ENCODE measurements at places on chromosomes 2 and 18. TPM values are rescaled to one million over a fixed set of nuclear protein-coding genes. Genes with fewer than 3 reads are reported as not detected.

GRCh38 chr2:23658466-23658942 lies 268.4 kb downstream of the ATAD2B start:
- no peak for DNase-seq

GRCh38 chr2:139924070-139924469 lies 1143.9 kb upstream of the NXPH2 start:
- DNase-seq: no peak

DNA sequence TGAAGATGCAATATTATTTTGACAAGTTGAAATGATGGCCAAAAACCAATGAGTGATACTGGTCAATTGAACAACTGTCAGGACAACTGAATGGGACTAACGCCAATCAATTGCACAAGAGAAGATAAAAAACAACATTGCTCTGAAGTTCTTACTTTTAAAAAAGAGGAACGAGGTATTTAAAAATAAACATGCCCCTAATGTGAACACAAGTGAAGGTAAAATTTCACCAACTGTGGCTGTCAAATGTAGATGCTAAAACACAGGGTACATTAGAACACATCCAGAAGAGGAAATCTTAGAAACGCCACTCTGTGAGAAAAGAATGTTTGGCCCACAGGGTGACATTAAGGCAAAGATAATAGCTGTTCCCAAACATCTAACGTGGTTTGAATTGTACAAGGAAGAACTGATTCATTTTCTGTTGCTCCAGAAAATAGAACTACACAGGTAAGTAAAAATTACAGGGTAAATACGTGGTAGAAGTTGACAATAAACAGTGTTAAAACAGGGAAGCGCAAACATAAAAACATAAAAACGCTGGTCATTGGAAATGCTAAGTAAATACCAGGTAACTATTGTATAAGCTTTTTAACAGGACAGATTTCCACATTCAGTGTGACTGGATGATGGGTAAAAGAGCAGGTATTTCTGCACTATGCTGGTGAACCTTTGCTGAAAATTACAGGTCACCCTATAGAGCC lies 20.3 kb downstream of the LONRF2 start:
- no peak for DNase-seq

DNA sequence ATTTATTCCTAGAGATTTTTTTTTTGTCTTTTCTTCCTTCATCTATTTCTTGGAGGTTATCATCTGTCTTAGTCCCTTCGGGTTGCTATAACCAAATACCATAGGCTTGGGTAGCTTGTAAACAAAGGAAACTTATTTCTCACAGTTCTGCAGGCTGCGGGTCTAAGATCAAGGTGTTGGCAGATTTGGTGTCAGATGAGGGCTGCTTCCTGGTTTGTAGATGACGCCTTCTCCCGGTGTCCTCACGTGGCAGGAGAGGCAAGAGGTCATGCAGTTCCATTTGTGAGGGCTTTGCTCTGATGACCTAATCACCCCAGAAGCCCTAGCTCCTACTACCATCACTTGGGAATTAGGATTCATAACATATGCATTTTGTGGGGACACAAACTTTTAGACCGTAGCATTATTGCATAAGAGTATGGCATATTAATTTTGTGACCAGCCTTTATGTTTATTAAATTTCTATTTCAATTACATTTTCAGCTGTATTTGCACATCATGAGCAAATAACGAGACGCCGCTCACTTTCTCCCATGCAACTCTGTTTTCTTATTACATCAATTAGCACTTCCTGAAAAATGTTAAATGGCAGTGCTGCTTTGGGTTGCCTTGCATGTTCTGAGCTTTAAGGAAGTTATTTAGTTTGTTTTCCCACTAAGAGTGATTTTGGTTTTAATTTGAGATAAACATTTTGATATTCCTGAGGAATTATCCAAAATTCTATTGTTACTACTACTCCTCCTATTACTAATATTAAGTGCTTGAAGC lies 246.4 kb upstream of the HDAC4 start:
- DNase-seq: no peak

Gene SGPP2
- total RNA-seq: 11.2 TPM

DNA sequence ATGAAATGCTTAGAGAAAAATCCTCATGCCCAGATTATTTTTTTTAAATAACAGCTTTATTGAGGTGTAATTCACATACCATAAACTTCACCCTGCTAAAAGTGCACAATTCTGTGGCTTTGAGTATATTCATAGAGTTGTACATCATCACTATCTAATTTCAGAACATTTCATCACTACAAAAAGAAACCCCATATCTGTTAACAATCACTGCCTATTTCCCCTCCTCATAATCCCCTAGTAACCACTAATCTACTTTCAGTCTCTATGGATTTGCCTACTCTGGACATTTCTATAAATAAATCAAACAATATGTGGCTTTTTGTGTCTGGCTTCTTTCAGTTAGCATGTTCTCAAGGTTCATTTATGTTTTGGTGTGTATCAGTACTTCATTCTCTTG lies 51.4 kb downstream of the OSBPL1A start:
- no peak for DNase-seq

Gene RANBP2
- total RNA-seq: 78.4 TPM

Gene ANO7
- 0.79 TPM for total RNA-seq

DNA sequence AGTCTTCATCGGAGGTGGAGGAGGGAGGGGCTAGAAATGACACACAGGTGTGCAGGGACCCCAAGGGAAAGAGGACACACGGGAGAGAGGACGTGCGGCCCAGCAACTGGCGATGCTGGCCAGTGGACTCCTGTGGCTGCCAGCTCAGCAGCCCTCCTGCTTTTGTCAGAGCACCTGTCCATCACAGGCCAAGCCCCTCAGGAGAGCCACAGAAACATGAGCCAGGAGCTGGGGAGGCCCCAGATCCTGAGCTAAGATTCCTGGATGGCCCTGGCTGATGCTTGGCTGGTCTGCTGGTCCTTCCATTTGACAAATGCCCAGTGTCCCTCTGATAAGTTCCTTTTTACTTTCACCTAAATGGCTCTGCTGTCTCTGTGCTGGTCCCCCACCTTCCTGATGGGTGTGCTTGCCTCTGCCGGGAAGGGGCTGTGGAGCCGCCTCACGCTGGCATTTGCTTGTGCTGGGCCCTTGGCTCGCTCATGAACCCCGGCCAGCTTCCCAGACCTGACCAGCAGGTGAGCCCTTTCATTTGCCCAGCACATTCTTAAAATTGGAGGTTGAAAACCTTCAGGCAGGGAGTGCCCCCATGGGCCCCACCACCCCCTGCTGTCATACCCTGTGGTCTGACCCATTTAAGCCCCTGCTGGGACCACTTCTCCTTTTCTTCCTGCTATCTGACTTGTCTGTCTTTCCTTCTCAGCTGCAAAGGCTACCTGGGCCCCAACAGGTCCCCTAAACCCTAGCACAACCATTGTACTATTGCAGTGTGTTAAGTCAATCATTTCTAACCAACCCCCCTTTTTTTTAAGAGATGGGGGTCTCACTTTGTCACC lies 37.3 kb downstream of the CYP27C1 start:
- DNase-seq: no peak

Gene DHRS9
- total RNA-seq: 1.6 TPM

DNA sequence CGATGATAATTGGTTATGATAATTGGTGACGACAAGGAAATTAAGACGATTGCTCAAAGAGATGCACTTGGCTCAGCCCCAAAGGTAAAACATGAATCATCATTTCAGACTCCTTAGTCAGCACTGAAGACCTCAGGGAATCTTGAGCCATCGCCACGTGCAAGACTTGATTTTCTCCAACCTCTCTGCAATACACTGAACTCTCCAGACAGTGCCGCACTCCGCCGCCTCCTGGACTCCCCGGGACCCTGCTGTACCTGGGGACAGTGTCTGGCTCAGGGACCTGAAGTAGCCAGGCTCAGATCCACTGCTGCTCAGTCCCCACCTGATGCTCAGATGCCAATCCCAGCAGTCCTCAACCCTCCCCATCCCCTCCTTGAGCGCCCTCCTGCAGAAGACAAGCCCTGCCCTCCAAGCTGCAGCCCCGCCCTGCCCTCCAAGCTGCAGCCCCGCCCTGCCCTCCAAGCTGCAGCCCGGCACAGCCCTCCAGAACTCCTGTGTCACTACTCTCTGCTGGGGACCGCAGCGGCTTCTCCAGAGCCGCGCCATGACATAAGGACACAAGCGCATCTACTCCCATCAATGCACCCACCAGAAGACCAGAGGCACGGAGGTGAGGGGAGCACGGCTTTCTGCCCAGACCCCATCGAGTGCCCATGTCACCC lies 1.1 kb downstream of the TMEM18 start:
- peak; percentile 71 for DNase-seq

Gene ITSN2
- total RNA-seq: 31.7 TPM

DNA sequence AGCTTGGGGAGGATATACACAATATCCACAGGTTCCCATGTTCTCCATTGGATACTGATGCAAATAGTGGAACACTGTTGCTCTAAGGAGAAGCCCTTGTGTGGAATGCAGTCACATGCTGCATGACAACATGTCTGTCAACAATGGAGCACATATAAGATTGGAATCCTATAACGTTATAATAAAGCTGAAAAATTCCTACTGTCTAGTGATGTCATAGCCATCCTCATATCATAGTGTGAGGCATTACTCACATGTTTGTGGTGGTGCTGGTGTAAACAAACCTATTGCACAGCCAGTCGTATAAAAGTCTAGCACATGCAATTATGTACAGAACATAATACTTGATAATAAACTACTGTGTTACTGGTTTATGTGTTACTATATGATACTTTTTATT lies 394.7 kb downstream of the FBXO15 start:
- no peak for DNase-seq

DNA sequence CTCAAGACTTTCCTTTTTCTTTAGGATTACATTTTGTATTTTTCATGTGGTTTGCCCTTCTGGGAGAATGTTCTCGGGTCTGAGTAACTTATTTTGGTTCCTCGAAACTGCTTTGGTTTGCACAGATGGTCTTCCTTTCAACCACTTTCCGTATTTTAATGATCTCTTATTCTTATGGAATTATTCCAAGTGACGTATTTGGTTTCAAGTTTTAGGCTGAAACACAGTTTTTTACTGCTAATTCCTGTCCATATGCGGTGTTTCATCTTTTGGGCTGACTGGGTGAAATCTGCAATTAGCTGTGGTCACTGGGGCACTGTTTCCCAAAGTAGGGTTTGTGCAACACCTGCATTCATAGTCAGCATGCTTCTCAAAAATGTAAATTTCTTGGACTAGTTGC lies 122.7 kb downstream of the CAPN13 start:
- DNase-seq: no peak

Gene VWC2L
- total RNA-seq: not detected

GRCh38 chr2:230706053-230706521 lies 6.6 kb upstream of the CAB39 start:
- DNase-seq: no peak

DNA sequence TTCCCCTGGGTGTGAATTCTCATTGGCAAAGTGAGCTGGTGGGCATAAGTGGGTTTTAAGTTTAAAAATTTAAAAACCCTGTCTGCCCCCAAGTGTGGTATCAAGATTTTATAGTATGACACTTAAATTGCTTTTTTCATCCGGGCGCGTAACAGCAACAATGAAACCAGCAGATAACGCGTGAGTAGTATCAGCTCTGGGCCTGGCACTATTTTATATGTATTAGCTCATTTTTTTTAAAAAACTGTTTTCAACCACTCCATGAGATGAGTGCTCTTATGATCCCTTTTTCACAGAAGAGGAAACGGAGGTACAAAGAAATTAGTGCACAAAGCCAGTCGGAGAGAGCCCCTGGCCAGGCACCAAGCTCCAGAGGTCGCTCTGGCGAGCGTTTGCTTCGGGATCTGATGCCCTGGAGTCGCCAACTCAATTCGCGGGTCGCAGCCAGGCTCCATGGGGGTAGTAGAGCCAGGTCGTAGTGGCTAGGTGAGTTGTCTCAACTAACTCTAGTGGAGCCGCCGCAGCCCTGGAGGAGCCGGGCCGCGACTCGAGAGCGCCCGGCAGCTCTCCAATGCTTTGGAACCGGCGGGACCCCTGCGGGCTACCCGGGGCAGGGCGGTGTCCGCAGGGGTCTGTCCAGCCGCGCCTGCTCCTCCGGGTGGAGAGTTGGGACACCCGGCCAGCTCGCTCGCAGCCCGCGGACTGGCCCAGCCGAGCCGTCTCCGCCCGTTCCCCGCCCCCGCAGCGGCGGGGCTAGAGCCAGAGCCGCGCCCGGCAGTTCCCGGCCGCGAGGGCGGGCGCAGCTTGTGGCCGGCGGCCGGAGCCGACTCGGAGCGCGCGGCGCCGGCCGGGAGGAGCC lies at the start of gene IL1R1:
Gene IL1R1 (plus strand): TSS at position 777 of the 859 bp plus-strand sequence. CDS start 14,979 bp downstream, outside the sequence.
- peak; percentile 29 for DNase-seq

Gene TSPYL6
- total RNA-seq: not detected

Gene M1AP
- total RNA-seq: 0.99 TPM

GRCh38 chr2:177464549-177464948 lies 72.0 kb downstream of the AGPS start:
- no peak for DNase-seq

DNA sequence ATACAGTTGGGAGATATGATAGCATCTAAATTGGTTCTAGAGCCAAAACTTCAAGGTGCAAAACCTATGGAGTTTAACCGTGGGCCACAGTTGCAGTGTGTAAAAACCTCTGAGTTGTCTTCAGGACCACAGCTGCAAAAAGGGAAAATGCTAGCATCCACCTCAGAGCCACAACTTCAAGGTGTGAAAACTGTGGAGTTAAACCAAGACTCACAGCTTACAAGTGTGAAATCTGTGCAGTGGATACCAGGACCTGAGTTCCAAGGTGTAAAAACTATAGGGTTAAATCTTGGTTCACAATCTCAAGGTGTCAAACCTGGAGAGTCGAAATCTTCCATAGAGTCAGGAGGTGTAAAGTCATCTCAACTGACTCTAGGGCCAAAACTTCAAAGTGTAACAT lies 10.4 kb upstream of the ZNF512 start:
- DNase-seq: no peak

GRCh38 chr2:128411431-128411830 lies 92.8 kb upstream of the HS6ST1 start:
- DNase-seq: no peak

GRCh38 chr2:226738821-226739544 lies 60.6 kb downstream of the IRS1 start:
- no peak for DNase-seq

Gene EN1
- total RNA-seq: 12.0 TPM

- no peak for DNase-seq
Observed at GRCh38 chr2:226600184-226600583, 199.4 kb downstream of the IRS1 start.

Gene NT5DC4
- total RNA-seq: not detected

Gene CTIF
- 19.5 TPM for total RNA-seq

GRCh38 chr2:109120166-109120565 lies 8.8 kb upstream of the SH3RF3 start:
- no peak for DNase-seq

DNA sequence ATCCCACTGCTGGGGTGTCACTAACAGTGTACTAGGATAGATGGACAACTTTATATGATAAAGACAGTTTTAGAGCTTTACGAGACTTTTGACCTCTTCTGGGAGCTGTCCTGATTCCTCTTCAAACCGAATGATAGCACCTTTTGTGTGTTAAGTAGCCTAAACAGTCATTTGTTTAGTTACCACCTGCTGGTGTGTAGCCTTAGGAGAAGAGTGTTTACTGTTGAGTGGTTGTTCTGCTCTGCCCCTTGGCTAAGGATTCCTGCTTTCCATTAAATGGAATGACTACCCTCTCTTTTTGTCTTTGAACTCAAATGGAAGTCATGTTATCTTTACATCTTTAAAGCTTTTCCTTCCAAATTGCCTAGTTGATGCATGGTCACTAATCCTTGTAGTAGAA lies 28.0 kb upstream of the MGAT5 start:
- DNase-seq: no peak

Measured in skin of body (tissue), 3 donors.